Activated T-helper 1 cell treated with anti-CD3 and anti-CD28 coated beads, Interleukin-2, amount 50 U/mL, for 16 hours (primary cell): ENCODE measurements at places on chromosomes 4 and X.

- DNase-seq = no peak
These were observed 10.2 kb downstream of the CC2D2A start for GRCh38 chr4:15479913-15480185.

DNA sequence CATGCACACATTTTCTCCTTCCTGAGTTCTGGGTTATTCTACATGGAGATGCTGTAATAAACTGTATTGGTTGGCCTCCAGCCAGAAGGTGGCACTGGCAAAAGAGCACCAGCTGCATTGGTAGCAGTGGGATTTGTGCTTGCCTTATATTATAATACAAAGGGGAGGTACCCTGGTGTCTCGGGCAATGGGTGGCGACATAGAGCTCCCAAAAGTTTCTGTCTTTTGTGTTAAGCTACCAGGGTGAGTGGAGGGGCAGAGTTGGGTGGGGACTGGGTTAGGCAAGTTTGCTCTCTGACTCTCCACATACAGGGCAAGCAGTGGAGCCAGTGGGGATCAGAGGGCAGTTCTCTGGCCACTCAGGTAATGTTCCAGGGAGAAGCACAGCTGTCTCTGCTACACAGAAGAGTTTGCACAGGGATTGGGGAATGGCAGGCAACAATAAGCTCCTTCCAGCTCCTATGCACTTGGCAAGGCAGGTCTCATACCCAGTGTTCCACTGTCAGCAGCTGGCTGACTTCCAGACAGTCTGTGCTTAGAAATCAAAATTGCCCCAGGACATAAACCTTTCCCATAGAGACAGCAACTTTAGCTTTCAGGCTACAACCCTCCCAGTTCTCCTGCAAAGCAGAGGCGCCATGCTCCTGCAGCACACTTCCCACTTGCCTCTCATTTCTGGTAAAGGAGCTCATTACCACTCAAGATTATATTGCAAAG lies 463.9 kb upstream of the PCDH7 start:
- no peak for DNase-seq

- no peak for DNase-seq
These were observed 15.4 kb downstream of the MTHFD2L start for GRCh38 chr4:74173321-74173720.

DNA sequence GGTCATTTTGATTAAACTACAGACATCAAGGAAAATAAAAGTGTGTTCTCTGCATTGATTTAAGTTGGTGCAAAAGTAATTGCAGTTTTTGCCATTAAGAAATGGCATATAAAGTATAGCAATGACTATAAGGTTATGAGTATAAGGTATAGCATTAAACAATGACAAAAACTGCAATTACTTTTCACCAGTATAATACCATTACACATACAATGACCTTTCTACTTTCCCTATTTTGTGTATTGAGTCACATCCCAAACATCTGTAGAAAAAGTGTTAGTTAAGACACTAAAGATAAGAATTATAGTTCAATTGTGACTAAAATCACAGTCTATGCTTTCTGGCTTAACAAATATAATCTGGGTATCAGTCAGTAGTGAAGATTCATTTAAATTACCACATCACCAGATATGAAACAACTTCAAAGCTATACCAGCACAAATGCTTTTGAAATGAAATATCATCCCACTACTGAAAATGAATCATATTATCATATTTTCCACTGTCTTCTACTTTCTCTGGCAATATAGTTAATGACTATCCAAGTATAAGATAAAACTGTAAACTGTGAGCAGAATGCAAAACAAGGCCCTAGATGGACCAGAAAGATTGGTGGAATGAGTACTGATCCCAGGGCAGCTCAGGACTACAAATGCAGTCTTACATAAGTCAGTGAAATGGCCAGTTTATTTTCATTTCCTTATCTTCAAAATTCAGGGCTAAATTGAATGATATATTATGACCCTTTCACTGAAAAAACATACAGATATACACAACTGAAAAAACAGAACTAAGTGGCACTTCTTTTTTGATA lies 241.1 kb downstream of the ANTXR2 start:
- DNase-seq = no peak

- DNase-seq = no peak
These were observed 703 bp upstream of the FTSJ1 start for GRCh38 chrX:48475296-48475695.

DNA sequence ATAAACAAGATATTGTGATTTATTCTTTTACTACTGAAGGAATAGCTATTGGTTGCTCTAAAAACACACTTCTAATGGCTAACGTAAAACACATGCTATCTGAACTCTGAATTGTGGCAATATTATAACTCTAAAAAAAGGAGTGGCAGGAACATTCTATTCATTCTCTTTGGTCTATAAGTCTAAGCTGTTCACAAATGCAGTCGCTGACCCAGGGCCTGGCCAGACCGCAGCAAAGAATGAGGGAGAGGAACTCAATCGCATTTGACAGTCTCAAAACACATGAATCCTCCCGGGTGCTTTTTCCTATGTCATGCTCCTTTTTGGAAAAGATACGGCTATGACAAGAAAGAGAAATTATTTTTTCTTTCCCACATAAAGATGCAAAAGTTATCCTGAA lies 651.6 kb upstream of the PITX2 start:
- DNase-seq = no peak

DNA sequence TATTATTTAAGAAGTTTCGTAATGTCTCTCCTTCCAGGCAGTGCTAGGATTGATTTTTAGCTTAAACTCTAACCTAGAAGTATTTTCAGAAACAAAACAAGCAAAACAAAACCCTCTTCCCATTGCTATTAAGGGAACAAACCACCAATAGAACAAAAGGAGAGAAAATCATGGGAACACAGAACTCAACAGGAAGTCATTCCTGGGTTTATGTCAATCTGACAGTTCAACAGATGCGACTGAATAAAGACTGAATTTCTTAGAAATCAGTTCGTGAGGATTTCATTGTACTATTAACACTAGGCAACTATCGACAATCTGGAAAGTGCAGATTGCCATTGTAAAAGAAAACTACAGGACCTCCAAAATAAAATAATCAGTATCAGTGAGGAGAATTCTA lies 229.1 kb upstream of the SMIM31 start:
- DNase-seq = no peak

- DNase-seq = no peak
These were observed 34.1 kb downstream of the PDHA1 start for GRCh38 chrX:19377799-19378198.

DNA sequence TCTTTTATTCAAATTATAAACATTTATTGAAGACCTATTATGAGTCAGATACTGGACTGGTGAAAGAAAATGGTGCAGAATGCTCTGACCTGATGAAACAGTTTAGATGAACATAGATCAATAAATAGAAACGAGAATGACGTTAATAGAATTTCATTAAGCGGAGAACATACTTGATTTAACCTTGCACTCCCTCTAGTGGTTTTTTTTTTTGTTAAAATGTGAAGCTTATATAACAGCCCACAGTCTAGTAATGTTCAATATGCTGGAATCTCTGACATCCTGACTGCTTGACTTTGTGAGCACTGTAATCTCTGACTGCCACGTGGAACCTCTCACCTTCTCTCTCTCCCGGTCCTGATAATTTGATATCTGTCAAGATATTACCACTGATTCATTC lies 32.3 kb downstream of the HDAC8 start:
- DNase-seq = no peak

DNA sequence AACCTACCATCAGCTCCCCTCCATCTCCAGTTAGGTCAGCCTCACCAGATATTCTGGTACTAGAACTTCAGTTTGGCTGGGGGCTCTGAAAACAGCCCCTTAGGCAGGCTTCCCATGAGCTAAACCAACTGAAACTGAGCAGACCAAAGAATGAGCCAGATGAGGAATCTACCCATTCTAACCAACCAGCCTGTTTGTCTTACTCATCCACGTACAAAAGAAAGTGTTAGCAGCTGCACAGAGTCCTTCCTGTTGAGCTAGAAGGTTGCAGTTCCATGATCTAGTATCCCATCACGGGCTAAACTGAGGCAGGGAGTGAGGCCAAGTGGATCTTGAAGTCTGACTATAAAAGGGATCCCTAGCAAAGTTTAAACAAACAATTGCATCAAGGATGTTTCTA lies 17.5 kb downstream of the MAGEA9B start:
- no peak for DNase-seq

GRCh38 chrX:123835661-123836371 lies 24.0 kb upstream of the XIAP start:
- no peak for DNase-seq

GRCh38 chrX:1108501-1109445 lies 103.7 kb downstream of the CRLF2 start:
- DNase-seq = no peak

- no peak for DNase-seq
These were observed 45.6 kb downstream of the DCTD start for GRCh38 chr4:182871616-182872015.

GRCh38 chrX:139875841-139876240 lies 57.0 kb downstream of the ATP11C start:
- DNase-seq = no peak
